ENCODE measurements at places on chromosomes 4 and X.

GRCh38 chr4:14169460-14169859 is 541.9 kb upstream of the BOD1L1 start:
- DNase-seq = peak; percentile 15

- no peak for DNase-seq
Measured at GRCh38 chr4:129342819-129343408, 247.0 kb downstream of the C4orf33 start.

- no peak for DNase-seq
Measured at GRCh38 chrX:53939127-53939526, 105.1 kb downstream of the PHF8 start.

DNA sequence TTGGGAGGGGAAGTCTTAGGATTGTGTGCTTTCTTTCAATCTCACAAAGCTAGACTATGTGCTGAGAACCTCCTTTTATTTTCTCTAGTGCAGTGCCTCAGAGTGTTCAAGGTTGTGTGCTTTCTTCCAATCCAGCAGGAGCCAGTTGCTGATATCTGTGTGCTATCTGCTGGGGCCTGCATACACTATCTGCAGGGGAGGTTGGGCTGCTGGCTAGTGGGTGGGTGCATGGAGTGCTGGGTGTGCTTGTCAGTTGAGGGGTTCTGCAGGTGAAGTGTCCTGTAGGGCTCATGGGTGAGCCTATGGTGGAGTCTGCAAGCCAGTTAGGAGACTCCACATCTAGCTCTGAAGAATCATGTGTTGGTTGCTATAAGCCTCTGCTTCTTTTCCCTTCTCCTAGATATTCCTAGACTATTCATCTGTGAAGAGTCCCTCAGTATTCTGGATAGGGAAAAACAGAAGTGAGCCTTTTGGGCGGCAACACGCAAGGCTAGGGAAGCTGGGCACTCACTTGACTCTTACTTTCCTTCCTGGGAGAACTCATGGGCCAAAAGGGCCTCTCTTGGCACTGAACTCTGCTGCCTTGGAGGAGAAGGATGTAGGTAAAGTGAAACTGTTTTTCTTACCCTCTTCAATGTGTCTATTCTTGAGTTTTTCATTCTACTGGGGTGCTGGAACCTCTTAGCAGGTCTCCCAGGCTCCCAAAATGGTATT is 8.0 kb upstream of the CISD2 start:
- DNase-seq = no peak

DNA sequence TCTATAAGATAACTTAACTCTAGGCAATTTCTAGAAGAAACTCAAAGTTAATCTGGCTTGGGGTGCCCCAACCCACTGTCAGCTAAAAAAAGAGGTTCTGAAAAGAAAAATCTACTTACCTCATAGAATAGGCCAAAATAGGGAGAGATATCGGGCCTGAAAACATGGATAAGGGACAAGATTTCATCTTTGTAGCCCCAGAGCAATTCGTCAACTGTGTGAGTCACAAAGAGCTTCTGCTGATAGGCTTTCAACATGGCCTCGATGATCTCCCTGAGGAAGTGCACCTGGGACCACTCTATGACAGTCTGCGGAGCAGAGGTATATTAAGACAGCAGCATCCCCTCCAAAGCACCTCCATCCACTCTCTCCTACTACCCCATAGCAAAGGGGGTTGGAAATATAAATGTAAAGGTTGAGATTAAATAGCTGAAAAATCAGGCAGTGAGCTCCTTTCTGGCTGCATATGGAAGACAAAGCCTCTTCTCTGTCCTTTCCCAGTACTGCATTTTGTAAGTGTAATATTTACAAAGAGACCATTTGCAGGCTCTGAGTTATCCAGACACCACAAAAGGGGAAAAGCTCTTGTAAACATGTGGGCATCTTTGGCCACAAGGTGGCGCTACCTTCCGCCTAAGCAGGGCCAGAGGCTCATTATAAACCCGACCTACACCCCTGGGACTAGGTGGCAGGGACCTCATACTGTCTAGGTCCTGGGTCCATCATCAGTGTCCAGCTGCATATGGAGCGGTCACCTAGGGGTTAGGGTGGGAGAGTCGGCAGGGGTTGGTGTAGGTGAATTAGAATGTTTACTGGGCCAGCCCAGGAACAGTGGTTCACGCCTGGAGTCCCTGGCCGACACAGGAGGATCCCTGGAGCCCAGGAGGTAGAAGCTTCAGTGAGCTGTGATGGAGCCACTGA is 31.5 kb upstream of the NUP54 start:
- peak; percentile 85 for DNase-seq

GRCh38 chrX:81082649-81083048 is 119.1 kb downstream of the HMGN5 start:
- no peak for DNase-seq

DNA sequence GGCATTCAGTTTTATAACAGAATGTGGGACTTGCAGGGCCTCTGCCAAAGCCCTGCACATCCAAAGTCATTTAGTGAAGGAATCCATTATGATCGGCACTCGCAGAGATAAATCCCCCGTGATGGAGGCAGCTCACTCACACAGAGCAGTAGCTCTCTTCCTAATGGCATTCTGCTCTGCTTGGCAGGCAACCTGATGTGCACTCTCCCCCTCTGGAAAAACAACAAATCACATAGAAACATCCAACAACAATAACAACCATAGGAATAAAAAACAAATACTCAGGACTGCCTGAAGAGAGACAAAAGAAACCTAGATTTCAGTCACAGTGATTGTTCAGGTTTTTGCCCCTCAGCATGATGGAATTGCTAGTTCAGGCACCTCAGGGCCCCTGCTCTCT is 59.7 kb downstream of the NAA11 start:
- no peak for DNase-seq

- DNase-seq = no peak
Measured at GRCh38 chr4:23113104-23113503, 420.4 kb downstream of the GBA3 start.

DNA sequence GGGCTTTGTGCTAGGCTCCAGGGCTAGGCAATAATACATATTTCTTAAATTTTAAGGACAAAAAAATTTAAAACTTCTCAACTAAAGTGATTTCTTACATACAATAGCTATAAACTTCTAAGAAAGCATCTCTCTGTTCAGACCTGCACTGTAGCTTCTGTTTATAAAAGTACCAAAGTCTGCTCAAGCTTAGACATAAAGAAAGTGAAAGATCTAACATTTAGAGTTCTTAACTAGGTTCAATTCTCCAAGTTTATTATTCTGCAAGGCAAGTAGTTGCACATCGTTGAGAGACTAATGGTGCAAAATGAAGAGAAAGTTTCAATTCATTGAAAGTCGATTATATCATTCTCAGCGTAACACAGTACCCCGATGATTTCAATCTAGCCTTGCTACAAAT is 857.4 kb upstream of the HTR2C start:
- DNase-seq = no peak

DNA sequence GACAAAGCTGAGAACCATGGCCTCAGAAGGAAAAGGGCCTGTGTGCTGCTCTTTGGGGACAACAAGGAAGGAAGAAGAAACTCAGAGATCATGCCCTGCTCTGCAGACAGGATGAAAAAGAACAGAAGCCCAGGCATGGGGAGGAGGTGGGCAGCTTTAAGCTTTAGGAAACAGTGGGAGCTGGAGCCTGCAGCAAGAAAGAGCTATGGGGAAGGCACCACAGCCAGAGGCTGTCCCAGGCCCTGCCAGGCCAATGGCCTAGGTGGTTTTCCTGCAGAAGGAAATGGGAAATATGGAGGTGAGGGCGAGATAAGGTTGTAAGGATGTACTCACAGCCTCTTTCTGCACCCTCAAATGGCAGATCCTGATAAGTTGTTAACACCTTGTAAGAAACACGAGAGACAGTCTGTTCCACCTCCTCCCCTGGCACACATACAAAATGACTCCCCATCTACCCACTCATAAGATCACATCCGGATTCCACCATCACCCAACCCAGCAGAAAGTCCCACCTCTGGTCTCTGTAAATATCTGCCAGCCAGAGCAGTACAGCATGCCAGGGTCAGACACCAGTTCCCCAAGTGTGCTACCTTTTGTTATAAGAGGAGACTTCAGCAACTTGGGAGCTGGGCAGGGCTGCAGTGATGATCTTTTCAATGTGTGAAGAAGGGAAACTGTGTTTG is 105.2 kb downstream of the RTL5 start:
- DNase-seq = no peak

DNA sequence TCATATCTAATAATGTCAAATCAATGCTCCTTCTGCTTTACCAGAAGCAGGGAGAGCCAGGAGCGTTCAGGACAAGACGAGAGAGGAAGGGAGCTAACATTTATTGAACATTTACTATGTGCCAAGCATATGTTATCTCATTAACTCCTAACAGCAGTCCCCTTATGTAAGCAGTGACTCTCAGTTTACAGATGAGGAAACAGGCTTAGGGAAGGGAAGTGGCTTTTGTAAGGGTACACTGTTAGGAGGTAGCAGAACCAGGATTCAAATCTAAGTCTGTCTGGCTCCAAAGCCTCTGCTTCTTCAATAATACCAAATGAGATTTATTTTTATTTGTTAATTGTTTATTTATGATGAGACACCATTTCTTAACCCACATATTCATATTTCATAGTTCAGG is 2.6 kb upstream of the STARD8 start:
- no peak for DNase-seq

DNA sequence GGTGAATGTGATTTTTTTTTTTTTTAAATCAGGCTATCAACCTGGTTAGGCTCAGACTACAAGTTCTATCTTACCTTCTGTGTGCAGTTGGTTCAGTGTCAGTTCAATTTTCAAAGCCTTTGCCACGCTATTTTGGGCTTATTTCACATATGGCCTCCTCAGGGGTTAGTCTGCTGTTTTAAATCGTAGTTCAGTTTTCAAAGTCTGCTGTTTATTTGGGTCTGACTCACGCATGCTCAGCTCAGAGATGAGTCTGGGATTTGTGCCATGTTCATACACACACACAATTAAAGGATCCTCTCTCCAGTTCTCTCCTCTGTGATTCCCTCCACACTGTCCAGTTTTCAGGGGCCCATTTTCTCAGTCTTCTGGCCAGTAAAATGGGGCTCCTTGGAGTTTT is 32.3 kb upstream of the ZFX start:
- peak; percentile 13 for DNase-seq
